Lung (tissue), 17 donors: ENCODE measurements at places on chromosomes 6 and 20. TPM values are rescaled to one million over a fixed set of nuclear protein-coding genes. Genes with fewer than 3 reads are reported as not detected.

GRCh38 chr6:31339210-31339609, 17.8 kb downstream of the HLA-B start:
- H3K36me3 ChIP-seq: no peaks in the 10 kb centered on the region
- no peak overlapping the region for H3K4me3 ChIP-seq
- H3K27me3 ChIP-seq: no peaks in the 10 kb centered on the region

DNA sequence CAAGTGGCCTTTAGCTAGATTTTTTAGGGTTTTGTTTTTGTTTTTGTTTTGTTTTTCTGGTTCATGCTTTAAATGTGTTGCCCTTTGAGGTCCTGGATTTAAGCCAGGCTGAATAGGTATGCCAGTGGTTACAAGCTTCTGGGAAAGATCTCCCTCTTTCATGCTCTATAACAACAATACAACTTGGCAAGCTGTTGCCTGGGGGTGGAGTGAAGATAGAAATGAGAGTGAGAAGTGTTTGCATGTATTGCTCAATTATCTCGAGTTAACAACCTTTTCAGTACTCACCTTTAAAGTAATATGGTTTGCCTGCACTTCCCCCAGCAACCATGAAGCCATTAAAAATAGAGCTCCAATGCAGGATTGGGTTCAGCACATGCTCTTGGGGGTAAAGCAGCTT, 19.2 kb upstream of the HAO1 start:
- H3K27me3 ChIP-seq: no peaks in the 10 kb centered on the region
- H3K4me3 ChIP-seq: no peak overlapping the region
- no peak for DNase-seq
- H3K4me1 ChIP-seq: no peaks in the 10 kb centered on the region

MRS2 gene
- 26.4 TPM for total RNA-seq

BCAS4 gene
- 5.7 TPM for total RNA-seq

- DNase-seq: no peak
- H3K27me3 ChIP-seq: no peaks in the 10 kb centered on the region
- H3K27ac ChIP-seq: no peak overlapping the region
- peaks cover 42% of the 10 kb centered on the region for H3K4me1 ChIP-seq
- H3K36me3 ChIP-seq: peaks cover 9% of the 10 kb centered on the region
Observed at GRCh38 chr20:49633643-49634042, 65.7 kb upstream of the PTGIS start.

DNA sequence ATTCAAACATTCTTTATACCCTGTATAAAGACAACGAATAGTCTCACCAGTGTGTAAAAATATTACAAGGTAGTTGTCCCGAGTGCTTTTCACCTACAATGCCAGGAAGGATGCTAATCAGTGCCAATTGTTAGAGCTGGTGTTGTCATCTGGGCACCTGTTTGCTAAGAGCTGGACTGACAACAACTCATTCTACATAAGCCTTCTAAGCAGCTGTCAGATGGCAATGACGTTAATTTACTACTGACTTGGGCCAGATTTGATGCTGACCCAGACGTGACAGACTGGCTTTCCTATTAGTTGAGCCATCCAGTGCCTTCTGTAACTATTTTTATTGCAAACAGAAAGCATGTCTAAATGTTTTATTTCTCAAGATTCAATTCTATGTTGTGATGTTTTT, 355.2 kb downstream of the ADGRB3 start:
- no peaks in the 10 kb centered on the region for H3K4me1 ChIP-seq
- DNase-seq: no peak
- H3K27me3 ChIP-seq: no peaks in the 10 kb centered on the region
- peaks cover 12% of the 10 kb centered on the region for H3K36me3 ChIP-seq

- H3K27ac ChIP-seq: peak overlapping the region; percentile 51
- no peaks in the 10 kb centered on the region for H3K27me3 ChIP-seq
Observed at GRCh38 chr6:109793792-109794191, 102.7 kb downstream of the FIG4 start.
